ENCODE measurements at places on chromosomes 3 and 15.

- no peak overlapping the region for H3K27ac ChIP-seq
- no peaks in the 10 kb centered on the region for H3K27me3 ChIP-seq
- H3K4me3 ChIP-seq: no peak overlapping the region
- no peaks in the 10 kb centered on the region for H3K4me1 ChIP-seq
These were observed 355.5 kb downstream of the EDEM1 start for GRCh38 chr3:5543047-5543446.

- no peak for DNase-seq
- H3K27me3 ChIP-seq: no peaks in the 10 kb centered on the region
- H3K4me3 ChIP-seq: no peak overlapping the region
- no peaks in the 10 kb centered on the region for H3K4me1 ChIP-seq
- no peaks in the 10 kb centered on the region for H3K36me3 ChIP-seq
These were observed 1180.6 kb upstream of the GBE1 start for GRCh38 chr3:82942041-82942440.

GRCh38 chr3:7999384-7999783 lies 502.2 kb upstream of the LMCD1 start:
- no peak overlapping the region for H3K27ac ChIP-seq
- H3K27me3 ChIP-seq: no peaks in the 10 kb centered on the region
- no peaks in the 10 kb centered on the region for H3K4me1 ChIP-seq
- no peaks in the 10 kb centered on the region for H3K36me3 ChIP-seq

DNA sequence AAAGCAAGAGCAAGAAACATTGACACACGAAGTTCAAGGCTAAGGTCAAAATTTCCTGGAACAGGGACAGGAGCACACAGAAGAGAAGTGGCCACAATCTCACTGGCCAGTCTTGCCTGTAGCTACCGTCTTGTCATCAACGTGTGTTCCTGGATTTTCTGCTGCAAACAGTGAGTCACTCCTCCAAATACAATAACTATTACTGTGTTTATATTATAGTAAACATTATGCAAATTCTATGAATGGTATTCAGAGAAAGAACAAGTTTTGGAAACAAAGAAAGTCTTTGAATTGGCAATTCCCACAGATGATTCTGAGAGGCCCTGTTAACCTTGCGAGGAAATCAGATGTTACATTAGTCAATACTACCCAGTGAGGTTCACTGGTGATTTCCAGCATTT lies 220.5 kb downstream of the FAM43A start:
- DNase-seq: no peak
- no peaks in the 10 kb centered on the region for H3K36me3 ChIP-seq
- H3K27me3 ChIP-seq: no peaks in the 10 kb centered on the region
- H3K4me1 ChIP-seq: no peaks in the 10 kb centered on the region
- H3K4me3 ChIP-seq: no peak overlapping the region

GRCh38 chr3:11566478-11566877 lies 77.2 kb downstream of the VGLL4 start:
- no peaks in the 10 kb centered on the region for H3K36me3 ChIP-seq
- no peaks in the 10 kb centered on the region for H3K27me3 ChIP-seq
- H3K4me3 ChIP-seq: no peak overlapping the region
- no peak for DNase-seq
- H3K4me1 ChIP-seq: no peaks in the 10 kb centered on the region

DNA sequence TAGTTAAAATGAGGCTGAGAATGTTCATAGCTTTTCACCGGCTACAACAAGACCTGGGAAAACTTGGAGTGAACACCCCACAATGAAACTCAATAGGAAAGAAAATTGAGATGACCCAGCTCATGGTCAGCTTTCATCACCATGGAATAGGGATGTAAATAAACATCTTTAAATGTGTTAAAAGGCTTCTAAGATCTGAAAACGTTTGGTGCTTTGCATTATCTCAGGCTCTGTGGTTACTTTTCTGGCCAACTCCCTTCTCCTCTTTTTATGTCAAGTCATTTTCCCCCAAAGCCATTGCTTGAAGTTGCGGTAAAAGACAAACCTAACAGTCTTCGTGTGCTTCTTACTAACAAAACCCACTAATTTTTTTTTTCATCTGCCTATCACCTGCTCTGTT lies 195.8 kb downstream of the MECOM start:
- no peak for DNase-seq
- H3K4me3 ChIP-seq: no peak overlapping the region
- H3K27me3 ChIP-seq: no peaks in the 10 kb centered on the region
- H3K4me1 ChIP-seq: no peaks in the 10 kb centered on the region
- H3K27ac ChIP-seq: no peak overlapping the region

GRCh38 chr3:137103739-137104138 lies 146.0 kb downstream of the IL20RB start:
- no peaks in the 10 kb centered on the region for H3K36me3 ChIP-seq
- no peak overlapping the region for H3K27ac ChIP-seq
- H3K4me3 ChIP-seq: no peak overlapping the region
- H3K27me3 ChIP-seq: no peaks in the 10 kb centered on the region
- H3K4me1 ChIP-seq: no peaks in the 10 kb centered on the region

- no peak overlapping the region for H3K27ac ChIP-seq
- no peaks in the 10 kb centered on the region for H3K4me1 ChIP-seq
- H3K27me3 ChIP-seq: no peaks in the 10 kb centered on the region
- DNase-seq: peak; percentile 83
These were observed 26.4 kb downstream of the TYRO3 start for GRCh38 chr15:41585127-41586047.

- no peaks in the 10 kb centered on the region for H3K27me3 ChIP-seq
- peaks cover 12% of the 10 kb centered on the region for H3K4me1 ChIP-seq
- no peak overlapping the region for H3K4me3 ChIP-seq
- no peak for DNase-seq
These were observed 17.1 kb upstream of the EHHADH start for GRCh38 chr3:185270956-185271332.

GRCh38 chr3:129936757-129937156 lies 37.8 kb upstream of the TRH start:
- H3K4me1 ChIP-seq: no peaks in the 10 kb centered on the region
- DNase-seq: no peak
- H3K27ac ChIP-seq: no peak overlapping the region
- H3K4me3 ChIP-seq: no peak overlapping the region
- H3K36me3 ChIP-seq: no peaks in the 10 kb centered on the region

DNA sequence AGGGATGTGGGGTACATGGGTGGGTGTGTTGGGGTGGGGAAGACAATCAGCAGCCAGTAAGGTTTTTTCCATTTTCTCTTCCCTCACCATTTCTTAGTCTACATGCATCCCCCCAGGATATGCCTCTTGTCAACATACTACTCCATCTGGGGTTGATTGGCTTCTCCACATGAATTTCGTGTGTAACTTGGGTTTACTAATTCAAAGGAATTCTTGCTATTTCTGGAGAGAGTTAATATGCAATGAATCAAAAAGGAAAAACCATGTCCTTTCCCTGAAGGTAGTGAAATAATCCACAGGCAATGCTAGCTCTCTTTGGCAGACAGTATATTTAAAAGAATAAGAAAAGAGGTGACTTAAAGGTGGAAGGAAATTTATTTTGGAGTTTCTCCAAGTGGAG lies 198.4 kb downstream of the EBLN2 start:
- H3K27ac ChIP-seq: no peak overlapping the region
- H3K4me1 ChIP-seq: peaks cover 4% of the 10 kb centered on the region
- no peaks in the 10 kb centered on the region for H3K27me3 ChIP-seq
- DNase-seq: no peak
- H3K36me3 ChIP-seq: no peaks in the 10 kb centered on the region

GRCh38 chr3:17013571-17013970 lies 128.8 kb downstream of the PLCL2 start:
- H3K4me3 ChIP-seq: no peak overlapping the region
- H3K36me3 ChIP-seq: no peaks in the 10 kb centered on the region
- H3K27ac ChIP-seq: no peak overlapping the region
- H3K27me3 ChIP-seq: no peaks in the 10 kb centered on the region

DNA sequence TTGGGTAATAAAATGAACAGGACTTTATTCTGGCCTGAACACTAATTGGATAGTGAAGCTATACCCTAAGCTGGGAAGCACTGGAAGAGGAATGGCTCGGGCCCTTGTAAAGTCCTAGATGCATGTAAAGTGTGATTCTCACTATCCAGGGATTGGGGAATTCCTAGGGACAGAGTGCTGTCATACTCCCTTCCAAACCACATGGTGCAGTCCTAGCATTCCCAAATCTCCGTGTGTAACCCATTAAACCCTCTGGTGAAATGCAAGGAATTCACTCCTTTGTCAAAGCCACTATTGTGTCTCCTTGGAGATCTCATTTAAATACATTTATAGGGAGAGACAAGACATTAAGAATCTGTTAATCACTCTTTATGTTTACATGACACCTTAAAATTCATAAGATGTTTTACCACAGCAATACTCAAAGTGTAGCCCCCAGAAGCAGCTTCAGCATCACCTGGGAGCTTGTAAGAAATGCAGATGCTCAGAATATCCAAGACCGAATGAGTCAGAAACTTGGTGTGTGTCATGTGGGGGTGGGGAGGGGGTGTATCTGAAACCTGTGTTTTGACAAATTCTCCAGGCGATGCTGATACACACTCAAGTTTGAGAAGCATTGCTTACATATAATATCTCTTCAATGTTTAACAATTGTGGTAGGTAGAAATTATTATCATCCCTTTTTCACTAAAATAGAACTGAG lies 121.8 kb upstream of the NPHP3 start:
- H3K36me3 ChIP-seq: no peaks in the 10 kb centered on the region
- H3K4me1 ChIP-seq: peaks cover 2% of the 10 kb centered on the region
- H3K4me3 ChIP-seq: no peak overlapping the region
- H3K27ac ChIP-seq: no peak overlapping the region
- no peaks in the 10 kb centered on the region for H3K27me3 ChIP-seq
- DNase-seq: peak; percentile 88

DNA sequence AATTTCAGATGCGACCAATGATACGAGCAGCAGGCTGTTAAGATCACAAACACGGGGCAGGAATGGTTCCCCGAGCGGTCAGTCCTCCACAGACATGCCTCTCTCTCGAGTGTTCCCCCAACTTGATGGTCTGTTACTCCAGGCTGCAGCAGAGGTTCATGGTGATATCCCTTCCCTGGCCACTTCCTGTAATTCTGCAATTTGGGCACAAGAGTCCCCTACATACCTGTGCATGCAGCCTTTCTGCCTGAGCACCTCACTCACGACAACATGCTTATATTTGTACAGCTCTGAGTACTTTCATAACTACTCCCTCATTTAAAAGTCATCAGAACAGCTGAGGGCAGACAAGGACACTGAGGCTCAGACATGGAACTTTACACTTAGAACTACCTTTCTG lies 408.1 kb upstream of the NR2F2 start:
- no peaks in the 10 kb centered on the region for H3K36me3 ChIP-seq
- peak; percentile 26 for DNase-seq
- H3K27ac ChIP-seq: no peak overlapping the region
- H3K4me1 ChIP-seq: no peaks in the 10 kb centered on the region
- no peak overlapping the region for H3K4me3 ChIP-seq

DNA sequence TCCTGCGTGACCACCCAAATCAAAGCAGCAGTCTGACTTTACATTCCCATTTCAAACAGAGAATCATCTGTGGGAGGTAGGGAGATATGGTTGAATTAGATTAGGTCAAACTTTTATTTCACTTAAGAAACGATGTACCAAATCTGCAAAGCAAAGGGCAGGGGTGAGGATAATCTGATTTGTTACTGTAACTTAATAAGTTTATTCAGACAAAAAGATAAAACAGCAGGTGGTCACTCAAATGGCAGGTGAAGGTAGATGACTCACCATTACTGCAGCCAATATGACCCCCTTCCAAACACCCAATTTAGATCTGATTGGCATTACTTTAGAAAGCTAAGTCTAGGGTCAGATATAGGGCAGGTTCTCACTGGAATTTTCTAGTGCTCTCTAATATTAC lies 651.0 kb upstream of the NAALADL2 start:
- H3K36me3 ChIP-seq: no peaks in the 10 kb centered on the region
- peak; percentile 3 for DNase-seq
- no peaks in the 10 kb centered on the region for H3K4me1 ChIP-seq
- no peak overlapping the region for H3K4me3 ChIP-seq
- no peaks in the 10 kb centered on the region for H3K27me3 ChIP-seq

DNA sequence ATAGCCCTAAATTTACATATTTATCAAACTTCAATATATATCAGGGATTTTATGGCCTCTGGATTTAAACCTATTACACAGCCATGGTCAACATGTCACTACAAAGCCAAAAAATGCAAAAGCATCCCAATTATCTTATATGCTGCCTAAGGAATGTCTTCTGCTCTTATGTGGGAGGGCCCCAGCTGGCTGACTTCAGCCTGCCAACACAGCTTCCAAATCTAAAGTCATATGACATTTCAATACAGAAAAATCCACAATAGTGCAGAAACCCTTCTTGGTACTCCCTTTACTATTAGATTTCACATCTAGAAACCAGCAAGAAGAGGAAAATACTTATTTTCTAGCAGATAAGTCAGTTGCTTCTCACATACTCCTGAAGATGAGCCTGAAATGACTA lies 6.4 kb downstream of the PFN2 start:
- H3K4me1 ChIP-seq: no peaks in the 10 kb centered on the region
- no peaks in the 10 kb centered on the region for H3K27me3 ChIP-seq
- H3K27ac ChIP-seq: no peak overlapping the region
- peaks cover 6% of the 10 kb centered on the region for H3K36me3 ChIP-seq
- H3K4me3 ChIP-seq: no peak overlapping the region

DNA sequence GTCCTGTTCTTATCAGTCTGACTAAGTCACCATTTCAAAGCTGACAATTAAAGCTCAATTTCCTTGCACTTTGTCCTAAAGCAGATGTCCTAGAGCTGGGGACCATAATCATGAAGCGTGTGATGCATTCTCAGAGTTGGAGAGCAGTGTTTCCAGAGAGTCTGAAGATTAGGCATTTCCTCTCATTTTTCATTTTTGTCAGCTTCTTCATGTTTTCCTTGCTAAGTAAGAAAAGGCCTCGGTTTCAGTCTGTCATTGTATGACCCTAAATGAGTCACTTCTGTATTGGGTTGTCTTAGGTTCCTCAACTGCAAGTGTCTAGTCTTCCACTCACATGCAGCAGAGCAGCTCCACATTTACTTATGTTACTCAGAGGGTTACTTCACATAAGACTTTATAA lies 257.2 kb upstream of the TPRG1 start:
- H3K27me3 ChIP-seq: no peaks in the 10 kb centered on the region
- H3K4me1 ChIP-seq: peaks cover 7% of the 10 kb centered on the region
- DNase-seq: no peak
- no peak overlapping the region for H3K27ac ChIP-seq

GRCh38 chr3:196181127-196181546 lies 30.1 kb downstream of the ZDHHC19 start:
- DNase-seq: no peak
- H3K27ac ChIP-seq: no peak overlapping the region
- no peaks in the 10 kb centered on the region for H3K4me1 ChIP-seq
- H3K27me3 ChIP-seq: no peaks in the 10 kb centered on the region

DNA sequence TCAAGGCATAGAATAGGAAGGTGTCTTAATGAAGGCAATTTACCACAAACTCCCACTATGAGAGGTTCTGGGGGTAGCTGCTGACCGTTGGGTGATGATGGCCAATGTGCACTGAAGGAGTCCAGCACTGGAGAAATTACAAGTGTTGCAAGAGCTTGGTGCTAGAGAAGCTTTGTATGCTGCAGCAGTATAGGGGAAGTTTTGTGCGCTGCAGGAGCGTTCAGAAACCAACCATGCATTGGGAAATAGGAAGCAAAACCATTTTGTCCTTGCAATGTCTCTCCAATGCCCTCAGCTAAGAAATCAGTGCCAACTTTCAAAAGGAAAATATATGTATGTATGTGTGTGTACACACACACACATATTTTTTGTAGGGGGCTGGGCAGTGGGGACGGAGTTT lies 441.6 kb upstream of the NAALADL2 start:
- no peaks in the 10 kb centered on the region for H3K36me3 ChIP-seq
- no peak overlapping the region for H3K27ac ChIP-seq
- H3K4me3 ChIP-seq: no peak overlapping the region

- no peak overlapping the region for H3K4me3 ChIP-seq
- peak; percentile 45 for DNase-seq
- H3K36me3 ChIP-seq: no peaks in the 10 kb centered on the region
- H3K27me3 ChIP-seq: no peaks in the 10 kb centered on the region
- H3K27ac ChIP-seq: no peak overlapping the region
These were observed 4.6 kb upstream of the P2RY14 start for GRCh38 chr3:151282921-151283320.
